ENCODE measurements at places on chromosomes 4 and X.

GRCh38 chr4:101914761-101915160 lies 124.2 kb downstream of the BANK1 start:
- DNase-seq: no peak

- DNase-seq: no peak
Observed at GRCh38 chrX:40104985-40105834, 7.5 kb upstream of the BCOR start.

GRCh38 chr4:137768196-137768595 lies 235.9 kb upstream of the PCDH18 start:
- no peak for DNase-seq

- no peak for DNase-seq
Observed at GRCh38 chr4:89957046-89957926, 62.6 kb downstream of the MMRN1 start.

- no peak for DNase-seq
Observed at GRCh38 chr4:151811403-151811802, 50.6 kb upstream of the GATB start.

DNA sequence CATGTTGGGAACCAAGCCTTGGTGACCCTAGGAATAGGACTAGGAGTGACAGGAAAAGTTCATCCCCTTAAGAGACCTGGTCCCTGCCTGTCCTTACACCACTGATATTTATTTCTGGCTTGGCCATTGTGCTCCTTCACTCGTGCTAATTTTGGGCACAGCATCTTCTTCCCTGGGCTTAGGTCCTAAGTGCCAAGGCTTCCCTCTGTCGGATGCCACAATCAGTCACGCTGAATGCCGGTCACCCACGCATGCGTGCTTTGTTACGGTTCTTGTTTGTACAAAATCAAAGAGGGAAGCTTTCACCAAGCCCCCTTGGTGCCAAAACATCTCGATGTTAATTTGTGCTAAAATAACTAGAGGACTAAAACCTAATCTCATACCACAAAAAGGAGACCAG lies 17.4 kb upstream of the MAP3K15 start:
- no peak for DNase-seq

DNA sequence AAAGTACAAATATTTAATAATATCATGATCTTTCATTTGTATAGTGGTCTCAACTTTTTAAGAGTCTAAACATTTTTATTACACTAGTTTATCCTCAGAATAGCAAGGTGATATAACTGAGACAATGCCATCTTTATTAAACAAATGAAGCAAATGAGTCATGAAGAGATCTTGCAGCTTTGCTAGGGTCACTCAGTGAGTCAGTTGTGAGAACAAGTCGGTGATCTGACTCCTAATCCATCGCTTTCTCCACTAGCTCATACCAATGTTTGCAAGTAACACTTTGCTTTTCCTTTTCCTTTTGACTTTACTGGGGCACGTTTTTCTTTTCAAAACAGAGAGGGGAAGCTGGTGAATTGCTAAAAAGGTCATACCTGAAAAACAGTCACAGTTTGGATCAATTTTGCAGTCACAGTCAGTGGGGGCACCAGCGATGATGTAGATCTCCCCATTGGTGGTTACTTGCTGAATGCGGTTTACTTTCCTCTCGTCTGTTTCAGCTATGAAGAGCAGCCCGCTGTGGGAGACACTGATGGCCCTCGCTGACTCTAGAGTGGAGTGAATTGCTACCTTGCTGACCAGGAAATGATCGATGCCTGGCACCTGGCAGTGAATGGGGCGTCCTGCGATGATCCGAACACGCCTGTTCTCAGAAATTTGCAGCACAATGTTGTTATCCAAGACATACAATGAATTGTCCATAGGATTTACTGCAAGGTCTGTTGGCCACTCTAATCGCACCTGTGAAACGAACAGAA lies 75.7 kb downstream of the SH2D1A start:
- DNase-seq: no peak
